ENCODE measurements at places on chromosomes 2 and 18.

- DNase-seq = no peak
Observed at GRCh38 chr2:205738117-205738968, 56.0 kb downstream of the NRP2 start.

- no peak for DNase-seq
Observed at GRCh38 chr2:105845976-105846375, 101.3 kb downstream of the NCK2 start.

DNA sequence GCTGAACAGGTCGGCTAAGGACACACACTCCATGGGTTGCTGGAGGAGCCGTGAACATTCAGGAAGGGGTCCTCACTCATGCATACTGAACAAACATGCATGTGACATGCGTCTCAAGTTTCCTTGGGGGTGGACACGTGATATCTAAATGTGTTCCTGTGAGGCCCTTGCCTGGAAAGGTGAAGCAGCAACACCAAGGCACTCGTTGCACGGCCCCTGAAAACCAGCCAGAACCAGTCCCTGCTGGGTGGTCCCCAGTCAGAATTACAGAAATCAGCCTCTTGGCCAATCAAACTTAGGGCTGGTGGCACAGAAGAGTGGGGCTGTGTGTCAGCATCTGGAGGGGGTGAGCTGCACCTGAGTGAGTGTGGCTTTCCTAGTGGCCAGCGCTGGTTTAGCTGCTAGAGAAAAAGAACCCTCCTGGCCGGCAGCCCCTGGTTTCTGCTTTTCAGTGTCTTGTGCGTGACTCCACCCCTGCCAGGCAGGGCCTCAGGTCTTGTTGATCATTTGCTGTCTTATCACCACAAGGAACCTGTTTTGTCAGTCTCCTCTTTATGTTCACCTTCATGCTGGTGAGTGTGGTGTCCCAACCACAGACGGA, 3.2 kb upstream of the AQP12B start:
- peak; percentile 31 for DNase-seq

DNA sequence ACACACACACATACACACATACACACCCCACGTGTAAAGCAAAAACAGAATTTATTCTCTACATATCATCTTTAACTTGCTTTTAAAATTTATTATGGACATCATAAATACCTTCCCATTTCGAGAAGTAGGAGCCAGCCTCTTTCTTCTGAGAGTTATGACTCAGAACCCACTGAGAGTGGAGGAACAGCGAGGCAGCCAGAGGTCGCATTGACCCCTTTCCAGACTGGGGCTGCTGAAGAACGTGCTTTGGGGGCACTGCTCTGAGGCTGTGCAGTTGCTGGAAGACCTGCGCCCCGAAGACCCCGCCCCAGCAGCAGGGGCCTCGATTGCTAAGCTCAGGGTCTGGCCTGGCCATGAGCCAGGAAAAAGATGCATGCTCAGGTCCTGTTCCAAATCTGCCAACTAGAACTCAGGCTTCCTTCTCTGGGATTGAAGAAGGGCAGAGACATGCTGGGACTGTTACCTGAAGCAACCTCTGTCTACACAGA, 133.8 kb upstream of the TWIST2 start:
- no peak for DNase-seq

GRCh38 chr18:12479536-12479935, 71.8 kb downstream of the PRELID3A start:
- no peak for DNase-seq

DNA sequence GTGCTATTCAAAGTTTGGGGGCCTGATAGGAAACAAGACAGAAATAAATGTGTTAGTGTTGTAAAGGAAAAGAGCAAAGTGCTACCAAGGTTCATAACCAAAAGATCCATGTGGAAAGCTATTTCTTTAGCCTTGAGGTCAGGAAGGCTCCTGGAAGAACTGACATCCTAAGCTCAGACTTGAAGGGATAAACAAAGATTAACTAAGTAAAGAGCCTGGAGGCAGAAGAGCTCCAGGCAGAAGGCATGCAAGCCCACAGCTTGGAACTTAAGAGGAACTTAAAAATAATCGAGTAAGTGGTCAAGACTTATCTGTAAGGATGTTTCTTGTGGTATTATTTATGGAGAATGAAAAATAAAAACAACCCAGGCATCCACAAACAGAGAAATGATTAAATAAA, 245.0 kb upstream of the MGAT5 start:
- DNase-seq = no peak

DNA sequence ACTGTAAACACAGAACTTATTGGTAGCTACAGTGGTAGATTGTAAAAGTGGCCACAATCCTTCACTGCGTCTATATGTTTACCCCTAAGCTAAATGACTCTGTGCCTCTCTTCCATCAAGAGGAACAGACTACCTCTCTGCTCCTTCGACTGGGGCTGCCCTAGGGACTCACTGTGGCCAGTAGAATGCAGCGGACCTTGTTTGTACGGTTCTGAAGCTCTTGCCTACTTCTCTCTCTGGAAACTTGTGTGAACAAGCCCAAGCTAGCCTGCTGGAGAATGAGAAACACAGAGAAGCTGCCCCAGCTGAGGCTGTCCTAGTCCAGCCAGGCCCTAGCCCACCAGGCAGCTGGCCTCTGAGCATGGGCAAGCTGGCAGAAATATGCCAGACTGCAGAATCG, 140.8 kb upstream of the SLC1A4 start:
- no peak for DNase-seq

GRCh38 chr2:118013221-118013723, 598 bp downstream of the CCDC93 start:
- DNase-seq = no peak

GRCh38 chr2:69214898-69215297, 172.1 kb downstream of the GFPT1 start:
- DNase-seq = no peak

- DNase-seq = peak; percentile 88
Observed at GRCh38 chr2:231642631-231643494, 50.2 kb downstream of the TEX44 start.
